ENCODE measurements at places on chromosomes 7 and 10.

DNA sequence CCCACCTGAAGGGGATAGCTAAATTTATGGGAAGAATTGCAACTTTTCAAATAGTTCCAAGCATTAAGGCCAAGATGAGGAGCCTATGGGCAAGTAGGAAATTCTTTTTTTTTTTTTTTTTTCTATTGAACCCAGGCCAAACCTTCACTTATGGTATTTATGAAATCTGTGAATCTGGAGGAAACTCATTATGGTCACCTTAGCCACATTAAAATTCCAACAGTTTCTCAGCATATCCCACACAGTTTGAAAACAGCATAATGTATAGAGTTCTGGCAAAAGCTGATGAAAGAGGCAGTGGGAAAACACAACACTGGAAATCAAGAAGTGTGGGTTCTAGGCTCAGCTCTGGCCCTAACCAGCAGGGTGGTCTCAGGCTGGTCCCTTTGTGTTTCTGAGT is 236.9 kb downstream of the PTEN start:
- no peak for DNase-seq

GRCh38 chr10:126993208-126993607 is 88.0 kb downstream of the DOCK1 start:
- DNase-seq: no peak

DNA sequence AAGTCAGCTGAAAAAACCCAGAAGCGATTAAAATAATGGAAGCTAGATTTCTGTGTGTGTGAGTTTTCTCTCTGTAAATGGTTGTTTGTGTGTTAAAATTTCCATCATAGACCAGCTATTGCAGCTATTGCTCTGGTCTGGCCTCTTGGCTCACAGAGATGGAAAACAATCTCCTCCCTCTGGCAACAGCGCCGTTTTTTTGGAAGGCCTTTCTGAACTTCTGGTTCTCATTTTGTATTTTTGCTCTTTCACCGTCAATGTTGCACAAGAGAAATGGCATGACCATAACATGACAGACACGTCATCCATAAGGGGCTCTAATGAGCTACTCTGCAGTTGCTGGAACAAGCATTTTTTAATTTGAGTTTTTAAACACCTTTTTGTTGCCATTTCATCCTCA is 91.0 kb downstream of the CUBN start:
- DNase-seq: no peak

- DNase-seq: peak; percentile 71
Observed at GRCh38 chr10:5317547-5318107, 47.1 kb upstream of the UCN3 start.

GRCh38 chr7:1516586-1517251 is 12.5 kb upstream of the INTS1 start:
- no peak for DNase-seq

GRCh38 chr7:151385626-151386300 is 24.1 kb downstream of the WDR86 start:
- no peak for DNase-seq

DNA sequence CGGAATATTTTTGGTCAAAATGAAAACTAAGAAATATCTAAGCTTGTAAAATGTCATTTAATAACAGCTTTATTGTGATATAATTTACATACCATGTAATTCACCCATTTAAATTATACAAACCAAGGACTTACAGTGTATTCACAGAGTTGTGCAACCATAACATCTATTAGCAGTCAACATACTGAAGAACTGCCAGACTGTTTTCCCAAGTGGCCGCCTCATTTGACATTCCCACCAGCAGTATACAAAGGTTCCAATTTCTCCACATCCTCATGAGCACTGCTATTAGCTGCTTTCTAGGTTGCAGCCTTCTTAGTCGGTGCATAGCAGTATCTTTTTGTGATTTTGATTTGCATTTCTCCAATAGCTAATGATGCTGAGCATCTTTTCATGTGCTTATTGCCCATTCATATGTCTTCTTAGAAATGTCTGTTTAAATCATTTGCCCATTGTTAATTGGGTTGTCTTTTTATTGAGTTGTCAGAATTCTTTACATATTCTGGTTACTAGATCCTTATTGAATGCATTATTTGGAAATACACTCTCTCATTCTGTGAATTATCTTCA is 153.0 kb upstream of the FGFR2 start:
- DNase-seq: no peak

- DNase-seq: no peak
Observed at GRCh38 chr7:84482476-84482875, 287.9 kb upstream of the SEMA3A start.

DNA sequence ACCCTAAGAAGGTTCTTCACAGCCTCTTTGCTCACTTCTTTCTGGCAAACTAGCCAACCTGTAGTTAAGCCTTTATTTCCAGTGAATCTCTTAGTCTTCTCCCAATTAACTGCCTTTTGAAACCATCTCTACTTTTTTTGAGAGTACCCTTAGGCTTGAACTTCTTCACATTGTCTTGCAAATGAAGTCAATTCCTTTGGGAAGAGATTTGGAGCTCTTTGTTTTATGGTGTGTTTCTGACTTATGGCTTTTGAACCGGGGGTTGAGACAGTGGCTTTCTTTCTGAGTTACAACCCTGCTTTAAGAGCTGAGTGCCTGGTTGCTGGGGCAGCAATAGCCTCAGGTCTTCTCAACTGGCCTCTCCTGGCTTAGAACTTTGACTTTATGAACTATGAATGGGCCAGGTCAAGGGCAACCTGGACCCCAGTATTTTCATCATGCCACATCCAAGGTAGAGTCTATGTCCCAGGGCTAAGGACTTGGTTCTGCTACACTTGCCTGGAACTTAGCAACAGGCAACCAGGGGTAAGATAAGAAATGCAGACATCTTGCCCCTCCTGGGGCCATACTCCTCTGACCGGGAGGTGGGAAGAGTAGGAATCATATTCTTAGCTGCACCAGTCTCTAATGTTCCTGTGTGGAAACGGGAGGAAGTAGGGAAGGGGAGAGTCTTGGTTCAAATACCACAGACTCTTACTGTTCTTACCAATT is 53.0 kb downstream of the SP4 start:
- DNase-seq: no peak

- DNase-seq: no peak
Observed at GRCh38 chr10:132477398-132478340, 59.9 kb upstream of the INPP5A start.

- DNase-seq: no peak
Observed at GRCh38 chr10:100325158-100325557, 4.9 kb downstream of the PKD2L1 start.

GRCh38 chr10:34503704-34504103 is 311.4 kb downstream of the PARD3 start:
- no peak for DNase-seq

GRCh38 chr7:81960026-81960425 is 190.2 kb upstream of the HGF start:
- DNase-seq: no peak

DNA sequence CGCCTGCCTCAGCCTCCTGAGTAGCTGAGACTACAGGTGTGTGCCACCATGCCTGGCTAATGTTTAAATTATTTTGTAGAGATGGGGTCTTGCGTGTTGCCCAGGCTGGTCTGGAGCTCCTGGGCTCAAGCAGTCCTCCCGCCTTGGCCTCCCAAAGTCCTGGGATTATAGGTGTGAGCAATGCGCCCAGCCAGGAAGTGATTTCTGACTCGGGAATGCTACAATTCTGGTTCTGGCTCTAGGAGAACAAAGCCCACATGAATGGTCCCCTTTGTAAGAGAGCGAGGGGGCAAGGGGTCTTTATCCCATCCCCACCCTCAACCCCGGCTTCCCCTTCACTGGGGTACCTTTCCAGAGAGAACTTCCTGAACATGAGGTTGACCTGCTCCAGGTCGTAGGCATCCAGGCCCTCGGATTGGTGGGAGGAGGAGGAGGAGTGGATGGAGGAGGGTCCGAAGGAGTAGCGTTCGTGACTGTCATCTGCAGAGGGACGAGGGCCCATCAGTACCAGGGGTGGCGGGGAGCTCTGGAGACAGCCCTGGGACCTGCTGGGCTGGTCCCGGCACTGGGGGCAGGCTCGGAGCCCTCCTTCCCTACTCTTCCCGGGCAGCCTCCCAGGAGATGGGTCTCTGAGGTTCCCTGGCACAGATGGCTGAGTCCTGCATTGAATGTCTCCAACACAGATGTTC is 79.9 kb upstream of the GNA12 start:
- DNase-seq: no peak

- no peak for DNase-seq
Observed at GRCh38 chr10:110843031-110843430, 28.7 kb upstream of the PDCD4 start.
